RKO (cell line): ENCODE measurements at places on chromosomes 6 and 20.

DNA sequence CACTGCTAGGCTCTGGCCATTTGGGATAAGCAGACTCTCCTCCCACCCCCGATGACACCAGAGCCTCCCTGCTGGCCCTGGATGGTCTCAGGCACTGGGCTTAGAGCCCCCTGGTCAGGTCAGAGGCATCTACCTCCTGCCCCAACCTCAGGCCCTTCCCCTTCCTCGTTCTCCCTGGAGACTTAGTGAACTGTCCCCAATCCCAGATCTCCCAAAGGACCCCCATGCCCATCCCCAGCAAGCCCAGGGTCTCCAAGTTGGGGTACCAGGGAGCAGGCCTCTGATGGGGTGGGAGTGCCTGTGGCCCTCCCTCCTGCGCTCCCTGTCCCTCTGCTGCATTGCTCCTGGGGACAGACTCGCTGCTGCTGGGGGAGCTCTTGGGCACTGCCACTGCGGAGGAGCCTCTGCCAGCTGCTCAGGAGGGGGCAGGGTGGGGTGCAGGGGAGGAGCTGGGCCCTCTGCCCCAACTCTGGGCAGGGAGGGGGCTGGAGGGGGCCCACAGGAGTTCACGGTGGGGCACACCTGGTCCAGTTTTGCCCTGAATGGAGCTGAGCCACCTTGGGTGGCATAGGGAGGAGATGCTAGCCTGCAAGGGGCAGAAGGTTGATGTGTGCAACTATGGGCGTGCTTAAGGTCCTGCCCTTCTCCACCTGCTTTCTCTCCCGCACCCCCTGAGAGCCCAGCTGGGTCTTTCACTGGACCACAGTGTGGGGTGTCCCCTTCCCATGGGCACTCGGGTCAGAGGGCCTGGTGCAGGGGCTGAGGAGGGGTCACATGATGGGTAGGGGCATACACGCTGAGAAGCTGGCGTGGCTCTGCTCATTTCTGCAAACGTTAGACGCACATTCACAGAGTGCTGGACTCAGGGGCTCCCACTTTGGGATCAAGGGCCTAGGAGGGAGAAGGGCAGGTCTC, 40.4 kb downstream of the SPDEF start:
- no peak for DNase-seq

GRCh38 chr20:40511478-40511877, 177.6 kb downstream of the MAFB start:
- DNase-seq, result no peak

- no peak for DNase-seq
Measured at GRCh38 chr6:82908661-82909060, 157.0 kb downstream of the UBE3D start.

DNA sequence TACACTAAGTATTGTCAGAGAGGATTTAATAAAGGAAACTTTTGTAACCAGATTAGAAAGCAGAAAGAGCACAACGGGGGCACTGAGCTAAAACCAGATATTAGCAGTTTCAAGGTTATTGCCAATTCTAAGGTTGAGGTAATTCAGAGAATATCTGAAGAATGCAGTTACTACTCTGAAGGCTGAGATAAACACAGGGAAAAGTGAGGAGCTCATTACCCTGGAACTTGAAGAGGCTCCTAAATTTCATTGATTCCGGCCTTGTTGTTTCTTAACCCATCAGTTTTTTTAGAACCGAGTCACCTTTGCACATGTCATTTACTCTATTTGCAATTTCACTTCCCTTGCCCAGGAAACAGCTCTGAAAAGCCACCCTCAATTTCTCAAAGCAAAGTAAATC, 72.4 kb upstream of the BTBD3 start:
- no peak for DNase-seq

DNA sequence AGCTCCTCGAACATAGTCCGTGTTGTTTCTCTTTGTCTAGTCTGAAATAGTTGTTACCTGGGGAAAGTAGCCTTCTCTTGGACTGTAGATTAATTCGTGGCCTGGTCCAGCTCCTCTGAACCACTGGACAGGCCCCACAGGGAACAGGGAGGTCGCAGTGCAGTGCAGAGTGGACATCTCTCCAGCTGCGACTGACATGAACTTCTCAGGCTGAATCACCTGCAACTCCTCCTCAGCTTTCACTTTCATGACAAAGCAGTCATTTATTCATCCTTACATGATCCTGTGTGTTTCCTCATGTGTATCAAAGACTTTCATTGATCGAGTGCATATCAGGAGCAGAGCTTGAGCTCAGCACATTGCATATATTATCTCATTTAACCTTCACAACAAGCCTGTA, 19.1 kb upstream of the SIRPG start:
- DNase-seq, result no peak

GRCh38 chr20:21289651-21290050, 13.5 kb upstream of the XRN2 start:
- no peak for DNase-seq

- DNase-seq, result no peak
Measured at GRCh38 chr6:93676581-93676980, 257.2 kb upstream of the EPHA7 start.

- no peak for DNase-seq
Measured at GRCh38 chr20:16952965-16953364, 204.8 kb downstream of the OTOR start.

DNA sequence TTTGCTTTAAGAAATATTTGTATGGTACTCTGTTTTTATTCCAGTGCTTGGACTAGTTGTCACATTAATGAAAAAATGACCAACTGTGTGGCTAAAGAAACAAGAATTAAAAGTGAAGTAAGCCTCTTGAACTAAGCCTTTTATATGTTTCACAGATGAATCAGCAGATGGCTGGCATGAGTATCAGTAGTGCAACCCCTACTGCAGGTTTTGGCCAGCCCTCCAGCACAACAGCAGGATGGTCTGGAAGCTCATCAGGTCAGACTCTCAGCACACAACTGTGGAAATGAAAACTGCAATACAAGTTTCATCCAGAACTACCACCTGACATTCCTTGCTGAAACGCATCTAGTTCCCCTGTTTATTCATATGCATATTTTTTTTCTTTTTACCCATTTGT, 96.8 kb downstream of the B3GAT2 start:
- peak; percentile 6 for DNase-seq

GRCh38 chr6:113447088-113447831, 409.9 kb upstream of the MARCKS start:
- peak; percentile 76 for DNase-seq

GRCh38 chr6:135311446-135312200, 130.5 kb downstream of the MYB start:
- no peak for DNase-seq

DNA sequence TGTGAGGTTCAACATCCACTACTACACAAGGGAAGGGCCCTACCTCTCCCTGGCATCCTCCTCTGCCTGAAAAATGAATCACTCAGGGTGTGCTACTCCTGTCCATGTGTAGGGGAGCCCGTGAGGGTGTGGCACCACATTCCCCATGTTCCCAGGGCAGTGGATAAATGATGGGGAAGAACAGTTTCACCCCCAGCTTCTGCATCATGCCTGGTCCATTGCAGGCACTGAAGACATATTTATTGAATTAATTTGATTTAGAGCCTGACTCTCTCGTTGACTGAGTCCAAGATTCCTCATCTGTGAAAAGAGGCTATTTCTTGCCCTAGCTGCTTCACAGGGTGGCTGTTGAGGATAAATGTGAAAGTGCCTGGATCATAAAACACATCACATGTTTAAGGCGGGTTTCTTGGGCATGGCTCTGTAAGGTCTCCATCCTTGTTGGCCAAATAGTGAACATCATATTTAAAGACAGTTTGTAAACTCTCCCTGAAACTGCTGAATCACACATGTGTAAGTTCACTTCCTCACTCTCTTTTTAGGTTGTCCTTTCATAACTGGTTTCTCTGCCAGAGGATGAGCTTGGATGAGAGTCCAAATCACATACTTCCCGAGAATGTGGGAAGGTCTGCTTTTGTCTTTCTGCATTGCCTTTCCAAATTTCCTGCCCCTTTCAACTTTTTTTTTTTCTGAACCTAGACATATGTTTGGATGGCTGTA, 79.7 kb upstream of the FYN start:
- DNase-seq, result no peak

- no peak for DNase-seq
Measured at GRCh38 chr6:90436403-90436802, 139.8 kb upstream of the BACH2 start.

GRCh38 chr6:89200706-89201215, 16.4 kb downstream of the GABRR1 start:
- no peak for DNase-seq

GRCh38 chr20:45835329-45835765, 1.7 kb downstream of the SNX21 start:
- DNase-seq, result peak; percentile 45

GRCh38 chr6:169794317-169795055, 43.1 kb downstream of the ERMARD start:
- DNase-seq, result no peak

- peak; percentile 62 for DNase-seq
Measured at GRCh38 chr6:80543598-80544222, 437.2 kb downstream of the BCKDHB start.

GRCh38 chr6:6784514-6785162, 196.1 kb downstream of the LY86 start:
- no peak for DNase-seq

DNA sequence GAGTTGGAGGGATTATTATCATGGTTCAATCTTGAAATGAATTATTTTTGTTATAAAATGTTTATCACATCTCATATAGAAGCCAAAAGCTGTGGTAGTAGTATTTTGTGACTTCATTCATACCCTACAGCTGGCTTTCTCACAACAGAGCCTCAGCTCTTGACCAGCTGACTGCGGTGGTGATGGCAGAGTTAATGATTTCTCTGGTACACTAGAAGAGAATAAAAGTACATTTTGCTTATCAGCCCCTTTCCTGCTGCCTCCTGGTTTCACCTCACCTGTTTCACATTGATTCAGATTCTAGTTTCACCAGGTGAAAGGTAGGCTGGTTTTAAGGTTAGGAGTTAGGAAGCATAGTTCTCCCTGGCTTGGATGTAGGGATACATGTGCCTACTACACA, 55.7 kb downstream of the AFG1L start:
- no peak for DNase-seq

DNA sequence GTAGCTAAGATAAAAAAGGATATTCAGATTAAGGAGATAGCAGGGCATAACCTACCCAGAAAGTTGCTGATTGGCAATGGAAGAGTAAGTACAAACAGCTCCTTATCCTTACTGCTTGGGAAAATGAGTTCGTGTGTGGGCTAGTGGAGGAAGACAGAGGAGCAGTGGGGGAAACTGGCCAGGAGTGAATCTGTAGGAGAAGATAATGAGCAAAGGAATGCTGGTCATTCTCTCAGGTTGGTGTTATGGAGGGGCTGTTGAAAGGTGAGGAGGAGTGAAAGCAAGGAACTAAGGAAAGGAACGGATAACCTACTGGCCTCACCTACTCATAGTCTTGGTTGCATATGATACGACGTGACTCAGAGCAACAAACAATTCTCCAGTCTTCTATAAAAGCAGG, 7.3 kb upstream of the GJB7 start:
- DNase-seq, result no peak

- no peak for DNase-seq
Measured at GRCh38 chr6:15465212-15465611, 197.6 kb downstream of the DTNBP1 start.

- no peak for DNase-seq
Measured at GRCh38 chr6:118815495-118815894, 78.5 kb upstream of the ASF1A start.

GRCh38 chr6:31204751-31205145, 34.3 kb upstream of the POU5F1 start:
- DNase-seq, result peak; percentile 88

DNA sequence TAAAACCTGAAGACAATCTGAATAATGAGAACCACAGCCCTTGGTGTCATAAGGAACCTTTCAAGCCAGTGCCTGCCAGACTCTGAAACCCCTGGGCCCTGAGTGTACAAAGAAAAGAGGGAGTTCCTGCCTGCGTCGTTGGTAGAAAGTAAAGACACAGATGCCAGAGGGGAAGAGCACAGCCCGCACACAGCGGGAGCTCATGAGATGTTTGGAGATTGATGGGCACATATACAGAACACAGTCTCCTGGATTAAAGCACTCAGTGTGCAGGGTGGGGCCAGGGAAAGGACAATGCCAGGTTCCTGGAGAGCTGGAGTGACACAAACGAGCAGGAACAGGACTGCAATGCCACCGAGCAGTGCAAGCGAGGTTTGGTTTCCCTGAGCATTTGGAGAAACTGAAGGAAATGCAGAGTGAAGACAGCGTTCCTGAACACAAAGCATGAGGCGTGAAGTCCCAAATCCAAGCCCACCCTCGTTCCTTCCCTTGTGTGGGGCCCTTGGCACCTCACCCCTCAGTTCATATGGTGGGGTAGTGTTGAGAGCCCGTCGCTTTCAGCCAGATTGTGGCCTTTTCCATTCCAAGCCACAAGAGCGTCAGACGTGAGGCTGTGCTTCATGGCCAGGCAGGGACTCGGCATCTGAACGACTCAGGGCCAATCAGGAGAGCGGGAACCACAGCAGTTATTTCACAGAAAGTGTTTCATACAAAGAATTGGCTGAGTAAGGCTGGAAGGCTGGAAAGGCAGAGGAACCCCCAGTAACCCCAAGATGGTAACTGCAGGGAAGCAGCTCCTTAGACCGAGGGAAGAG, 41.0 kb upstream of the RPS6KA2 start:
- DNase-seq, result no peak

DNA sequence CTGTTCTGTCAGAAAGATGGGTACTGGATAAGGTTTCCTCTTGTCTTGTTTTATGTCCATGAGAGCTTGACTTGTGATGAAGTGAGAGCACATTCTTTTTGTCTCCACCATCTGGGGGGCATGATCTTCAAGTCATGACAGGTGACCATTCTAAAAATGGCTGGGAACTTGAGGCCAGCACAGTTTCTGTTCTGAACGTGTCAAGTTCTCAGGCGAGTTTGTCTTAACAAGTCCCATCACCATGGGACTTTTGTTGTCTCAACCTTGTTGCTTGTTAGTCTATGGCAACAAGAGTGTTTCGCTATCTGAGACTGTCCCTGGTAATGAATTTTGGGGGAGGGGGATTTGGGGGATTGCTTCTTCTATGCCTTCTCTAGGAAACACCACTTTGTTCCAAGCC, 25.6 kb upstream of the ENPP4 start:
- no peak for DNase-seq

DNA sequence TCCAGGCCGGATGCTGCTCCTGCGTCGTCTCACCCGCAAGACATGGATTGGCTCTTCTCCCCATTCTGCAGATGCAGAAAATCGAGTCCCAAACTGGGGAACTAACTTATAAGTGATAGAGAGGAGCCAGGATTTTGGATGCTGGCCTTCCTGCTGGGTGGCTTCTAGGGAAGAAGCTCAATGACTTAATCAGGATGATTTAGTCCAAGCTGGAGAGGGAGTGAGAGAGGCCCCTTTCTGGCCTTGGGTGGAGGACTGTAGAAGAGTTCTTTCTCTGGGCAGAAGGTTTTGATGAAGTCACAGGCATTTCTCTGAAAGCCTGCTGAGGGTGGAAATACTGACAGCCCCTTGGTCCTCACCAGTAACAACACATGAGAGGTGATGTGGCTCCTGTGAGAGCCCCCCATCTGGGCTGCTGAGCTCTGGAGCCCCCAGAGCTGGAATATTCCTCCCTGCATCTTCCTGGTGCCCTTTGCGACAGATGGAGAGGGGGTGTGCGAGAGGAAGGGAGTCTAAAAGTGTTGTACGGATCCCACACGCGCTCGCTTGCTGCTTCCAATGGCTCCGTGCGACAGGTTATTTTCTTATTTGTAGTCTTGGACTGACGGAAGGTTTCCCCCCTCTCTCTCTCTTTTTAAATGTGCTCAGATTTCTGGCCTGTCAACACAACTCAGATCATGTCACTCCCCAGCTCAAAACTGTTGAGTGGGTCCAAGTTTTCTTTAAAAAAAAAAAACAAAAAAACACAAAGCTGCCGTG, 3.5 kb downstream of the SIRPA start:
- no peak for DNase-seq
